ENCODE measurements at places on chromosomes 1 and 21.
A peak's percentile ranks its signal among the peaks of the same experiment; 100 is the strongest.

DNA sequence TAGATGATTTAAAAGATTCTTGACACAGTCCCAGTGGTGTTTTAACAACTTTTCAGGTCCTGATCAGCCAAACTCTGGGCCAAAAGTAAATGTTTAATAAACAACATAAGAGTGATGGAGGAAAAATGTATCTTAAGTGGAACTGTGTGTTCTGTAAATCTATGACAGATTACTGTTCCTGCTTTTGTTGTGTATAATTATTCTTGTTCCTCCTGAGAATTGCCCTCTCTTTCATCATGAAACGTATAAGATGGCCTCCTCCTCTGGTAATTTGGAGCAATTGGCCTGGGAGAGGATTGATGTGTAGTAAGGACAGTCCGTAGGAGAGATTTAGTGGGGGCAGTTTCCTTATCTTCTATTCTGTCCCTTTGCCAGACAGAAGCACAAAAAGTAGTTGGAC, 34.5 kb downstream of the GALNT2 start:
- DNase-seq = no peak

DNA sequence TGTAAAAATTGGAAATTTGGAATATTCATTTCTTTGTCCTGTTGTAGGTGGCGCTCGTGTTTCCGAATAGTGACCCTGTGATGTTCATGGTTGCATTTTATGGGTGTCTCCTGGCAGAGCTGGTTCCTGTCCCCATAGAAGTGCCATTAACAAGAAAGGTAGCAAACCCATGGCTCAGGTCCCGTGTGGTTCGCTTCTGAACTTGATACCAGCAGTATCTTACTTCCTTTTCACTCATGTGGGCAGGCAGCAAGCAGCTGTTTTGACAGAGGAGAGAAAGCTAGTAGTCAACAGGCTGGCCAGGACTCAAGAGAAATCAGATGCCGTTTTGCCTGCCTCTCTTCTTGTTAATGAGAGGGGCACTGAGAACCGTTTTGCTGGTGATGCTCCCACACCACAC, 72.8 kb downstream of the S100B start:
- DNase-seq = no peak

- peak; percentile 20 for DNase-seq
Measured at GRCh38 chr1:14804626-14805025, 206.1 kb downstream of the KAZN start.

DNA sequence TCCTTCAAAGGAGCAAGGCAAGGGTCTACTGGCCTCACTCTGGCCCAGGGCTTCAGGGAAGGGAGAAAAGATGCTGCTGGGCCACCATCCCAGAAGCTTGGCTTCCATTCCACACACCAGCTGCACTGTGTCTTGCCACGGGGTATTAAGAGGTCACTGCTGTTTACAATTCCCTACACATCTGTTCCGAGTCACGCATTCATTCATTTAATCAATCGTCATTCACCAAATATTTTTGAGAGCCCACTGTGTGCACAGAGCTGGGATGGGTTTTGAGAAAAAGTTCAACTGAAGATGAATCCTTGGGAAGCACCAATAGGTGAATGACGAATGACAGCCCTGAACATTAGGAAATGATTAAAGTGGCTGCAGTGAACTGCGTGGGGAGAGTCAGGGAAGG, 101.7 kb downstream of the NAV1 start:
- no peak for DNase-seq

DNA sequence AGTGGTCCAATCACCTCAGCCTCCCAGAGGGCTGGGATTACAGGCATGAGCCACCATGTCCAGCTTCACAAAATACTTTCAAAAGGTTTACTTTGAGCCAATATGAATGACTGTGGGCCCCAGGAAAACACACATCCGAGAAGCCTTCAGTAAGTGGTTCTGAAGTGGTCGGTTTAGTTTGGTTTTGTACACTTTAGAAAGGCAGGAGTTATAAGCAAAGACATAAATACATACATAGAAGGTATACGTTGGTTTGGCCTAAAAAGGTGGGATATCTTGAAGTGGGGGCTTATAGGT, 3.2 kb upstream of the MIB2 start:
- no peak for DNase-seq

GRCh38 chr1:177181280-177181630, 10.5 kb downstream of the BRINP2 start:
- peak; percentile 14 for DNase-seq

GRCh38 chr1:202547215-202547614, 163.0 kb downstream of the SYT2 start:
- DNase-seq = no peak

DNA sequence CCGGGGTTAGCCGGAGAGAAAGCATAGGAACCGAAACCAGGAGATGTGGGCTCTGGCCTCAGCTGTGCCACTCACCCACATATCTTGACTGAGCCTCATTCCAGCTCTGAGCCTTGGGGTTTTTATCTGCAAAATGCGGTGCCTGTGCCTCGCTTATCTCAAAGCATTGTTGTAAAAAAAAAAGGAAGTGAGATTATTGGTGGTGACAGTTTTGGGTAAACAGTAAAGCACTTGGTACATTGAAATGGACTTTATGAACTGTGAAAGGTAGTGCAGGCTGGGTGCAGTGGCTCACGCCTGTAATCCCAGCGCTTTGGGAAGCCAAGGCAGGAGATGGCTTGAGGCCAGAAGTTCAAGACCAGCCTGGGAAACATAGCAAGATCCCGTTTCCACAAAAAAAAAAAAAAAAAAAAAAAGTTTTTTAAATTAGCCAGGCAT, 3.8 kb downstream of the PTAFR start:
- DNase-seq = peak; percentile 43

GRCh38 chr1:153306303-153307220, 6.2 kb downstream of the PGLYRP3 start:
- no peak for DNase-seq

- no peak for DNase-seq
Measured at GRCh38 chr21:44932408-44933181, 7.2 kb upstream of the SLX9 start.

DNA sequence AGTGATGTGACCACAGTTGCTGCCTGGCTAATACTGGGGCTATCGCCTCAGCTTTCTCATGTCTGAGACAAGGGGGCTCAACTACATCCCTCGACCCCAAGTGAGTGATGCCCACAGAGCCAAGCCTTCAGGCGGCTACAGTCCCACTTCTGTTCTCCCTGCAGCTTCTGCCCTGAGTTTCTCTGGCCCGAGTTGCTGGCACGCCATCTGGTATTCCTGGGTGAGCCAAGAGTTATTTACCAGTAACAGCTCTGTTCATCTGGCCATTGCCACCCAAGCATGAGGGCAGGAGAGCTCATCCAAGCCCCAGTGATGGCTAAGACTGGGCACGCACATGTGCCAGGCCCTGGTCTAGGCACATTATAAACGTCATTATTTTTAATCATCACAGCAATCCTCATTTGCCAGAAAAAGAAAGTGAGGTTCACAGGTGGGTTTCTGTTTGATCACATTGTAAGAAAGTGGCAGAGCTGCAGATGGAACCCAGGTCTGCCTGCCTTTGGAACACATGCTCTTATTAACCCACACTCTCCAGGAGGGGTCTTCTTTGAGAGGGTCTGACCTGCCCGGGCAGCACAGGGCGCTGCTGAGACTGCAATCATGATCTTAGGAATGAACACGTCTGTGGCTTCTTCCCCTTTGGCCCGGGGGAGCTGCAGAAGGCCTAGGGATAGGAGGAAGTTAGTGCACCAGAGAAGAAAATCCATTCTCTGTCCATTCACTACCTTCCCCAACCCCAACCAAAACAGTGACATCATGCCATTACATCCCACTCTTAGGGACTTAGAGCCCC, 27.5 kb downstream of the KCND3 start:
- DNase-seq = no peak

- DNase-seq = no peak
Measured at GRCh38 chr1:42806171-42806570, 10.8 kb upstream of the ERMAP start.

DNA sequence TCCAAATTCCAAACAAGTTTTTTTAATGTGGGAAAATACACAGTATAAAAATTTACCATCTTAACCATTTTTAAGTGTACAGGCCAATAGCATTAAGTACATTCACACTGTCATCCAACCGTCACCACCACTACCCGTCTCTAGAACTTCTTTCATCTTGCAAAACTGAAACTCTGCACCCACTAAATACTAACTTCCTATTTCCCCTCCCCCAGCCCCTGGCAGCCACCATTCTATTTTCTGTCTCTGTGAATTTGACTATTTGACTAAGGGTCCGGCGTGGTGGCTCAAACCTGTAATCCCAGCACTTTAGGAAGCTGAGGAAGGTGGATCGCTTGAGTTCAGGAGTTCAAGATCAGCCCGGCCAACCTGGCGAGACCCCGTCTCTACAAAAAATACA, 36.1 kb downstream of the CLSTN1 start:
- DNase-seq = no peak

- DNase-seq = no peak
Measured at GRCh38 chr21:16667395-16667794, 845.4 kb upstream of the CXADR start.

GRCh38 chr1:185574139-185574875, 159.9 kb upstream of the HMCN1 start:
- DNase-seq = no peak

GRCh38 chr1:8572106-8572505, 245.3 kb downstream of the RERE start:
- no peak for DNase-seq

DNA sequence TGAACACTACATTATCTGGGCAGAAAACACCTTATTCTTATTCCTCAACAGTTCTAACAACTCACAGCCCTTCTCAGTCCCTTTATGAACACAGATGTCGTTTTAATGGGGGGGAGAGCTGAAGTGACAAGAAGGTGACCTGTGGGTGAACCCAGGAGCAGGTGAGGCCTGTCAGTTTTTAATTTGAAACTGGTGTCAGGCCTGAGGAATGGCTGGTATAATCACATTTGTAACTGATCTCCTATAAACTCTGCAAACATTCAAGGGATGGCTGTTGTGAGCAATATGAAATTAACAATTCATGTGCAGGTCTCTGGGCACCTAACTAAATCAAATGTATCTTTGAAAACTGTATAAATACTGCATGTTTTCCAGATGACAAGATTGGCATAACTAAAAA, 362.1 kb upstream of the NR5A2 start:
- no peak for DNase-seq

DNA sequence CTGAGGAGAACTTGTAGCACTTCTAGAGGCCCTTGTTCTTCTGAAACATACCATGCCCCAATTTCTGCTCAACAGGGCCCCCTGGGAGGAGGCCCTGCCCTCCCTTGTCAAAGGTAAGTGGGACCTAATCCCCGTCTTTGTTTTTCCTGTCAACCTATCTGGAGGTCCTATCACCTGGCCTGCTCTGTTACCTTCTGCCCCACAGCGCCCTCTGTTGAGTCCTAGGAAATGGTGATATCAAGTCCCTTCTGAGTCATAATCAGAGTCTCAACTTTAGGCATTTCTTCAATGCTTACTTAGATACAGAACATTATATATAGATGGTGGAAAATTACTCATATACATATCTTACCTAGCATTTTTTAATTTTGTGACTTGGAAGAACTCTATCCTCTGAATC, 28.2 kb upstream of the FCRL4 start:
- DNase-seq = peak; percentile 35

- DNase-seq = no peak
Measured at GRCh38 chr1:19166066-19166465, 44.0 kb downstream of the UBR4 start.

- no peak for DNase-seq
Measured at GRCh38 chr1:39951926-39952325, 3.0 kb upstream of the MFSD2A start.

- no peak for DNase-seq
Measured at GRCh38 chr1:225899044-225899925, 10.3 kb upstream of the LEFTY1 start.

DNA sequence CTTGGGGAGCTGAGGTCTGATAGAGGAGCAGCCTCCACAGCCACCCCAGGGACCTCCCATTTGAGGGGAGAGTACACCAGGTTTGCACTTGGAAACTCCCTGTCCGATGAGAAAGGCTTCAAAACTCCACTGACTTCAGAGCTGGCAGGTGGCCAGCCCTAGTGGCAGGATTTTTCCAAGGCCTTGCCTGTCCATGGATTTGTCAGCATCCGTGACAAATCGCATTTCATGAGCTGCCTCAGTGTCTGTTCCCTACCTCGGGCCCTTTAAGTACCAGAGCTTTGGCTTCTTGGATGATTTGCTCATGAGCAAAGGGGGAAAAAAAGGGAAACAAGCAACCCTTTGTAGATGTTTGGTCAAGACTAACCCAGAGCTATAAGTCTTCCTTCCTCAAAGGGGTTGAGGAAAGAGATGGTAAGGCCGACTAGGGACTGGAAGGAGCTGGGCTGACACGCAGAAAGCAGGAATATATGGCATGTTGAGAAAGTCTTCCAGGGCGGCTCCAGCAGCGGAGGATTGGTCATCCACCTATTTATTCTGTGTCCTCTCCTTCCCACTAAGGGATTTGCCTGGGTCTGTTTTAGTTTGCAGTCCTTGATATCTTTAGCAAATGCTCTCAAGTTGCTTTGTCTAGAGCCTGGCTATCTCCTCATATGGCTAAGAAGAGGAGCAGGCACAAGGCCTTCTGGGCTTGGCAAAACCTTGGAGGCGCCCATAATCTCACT, 2.7 kb upstream of the HSPG2 start:
- peak; percentile 62 for DNase-seq

DNA sequence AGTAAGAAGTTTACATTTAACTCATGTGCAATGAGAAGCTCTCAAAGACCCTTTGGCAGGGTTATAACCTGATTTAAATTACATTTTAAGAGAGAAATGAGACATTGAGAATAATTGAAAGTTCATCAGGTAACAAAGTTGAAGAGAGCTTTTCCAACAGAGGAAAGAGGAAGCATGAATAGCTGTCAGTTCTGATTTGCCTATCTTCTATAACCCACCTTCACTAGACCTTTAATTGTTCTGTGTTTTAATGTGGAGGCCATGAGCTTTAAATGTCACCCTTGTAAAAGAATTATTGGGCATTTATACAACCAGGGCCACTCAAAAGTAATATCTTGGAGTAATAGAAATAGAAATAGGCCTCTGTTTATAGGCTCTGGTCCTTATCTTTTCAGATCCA, 9.3 kb upstream of the FCRL1 start:
- DNase-seq = no peak

GRCh38 chr1:48555271-48555670, 83.3 kb upstream of the SPATA6 start:
- DNase-seq = no peak

DNA sequence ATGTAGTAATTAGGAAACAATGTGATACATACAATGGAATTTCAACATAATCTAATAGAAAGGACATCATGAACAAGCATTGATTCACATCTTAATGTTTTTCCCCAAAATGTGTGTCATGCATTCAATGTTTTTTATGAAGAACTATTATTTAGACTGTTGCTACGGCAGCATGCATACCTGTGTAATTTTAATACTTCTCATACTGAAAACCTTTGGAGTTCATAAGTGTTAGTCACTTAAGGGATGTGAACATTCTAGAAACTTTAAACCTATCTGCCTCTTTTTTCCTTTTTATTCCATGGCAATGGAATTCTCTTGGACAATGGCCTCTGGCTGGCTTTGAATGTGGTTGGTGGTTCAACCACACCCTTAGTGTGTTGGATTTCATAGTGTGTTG, 48.6 kb downstream of the TMPRSS15 start:
- DNase-seq = no peak

Measured in HEK293T (cell line).